ENCODE measurements at places on chromosomes 13 and 19.

DNA sequence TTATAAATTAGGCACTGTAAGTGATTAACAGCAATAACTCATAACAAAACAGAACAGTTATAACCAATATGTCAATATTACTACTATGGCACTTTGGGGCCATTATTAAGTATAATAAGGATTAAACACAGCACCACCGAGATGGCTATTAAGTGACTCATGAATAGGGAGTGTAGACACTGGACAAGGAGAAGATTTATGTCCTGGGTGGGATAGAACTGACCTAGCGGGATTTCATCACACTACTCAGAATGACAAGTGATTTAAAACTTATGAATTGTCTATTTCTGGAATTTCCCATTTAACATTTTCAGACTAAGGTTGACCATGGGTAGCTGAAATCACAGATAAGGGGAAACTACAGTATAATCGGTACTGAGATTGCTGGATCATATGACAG lies 79.0 kb upstream of the SLC7A1 start:
- DNase-seq: no peak
- H3K27me3 ChIP-seq: no peaks in the 10 kb centered on the region
- peaks cover 8% of the 10 kb centered on the region for H3K4me1 ChIP-seq
- H3K27ac ChIP-seq: no peak overlapping the region
- no peak overlapping the region for H3K4me3 ChIP-seq
- H3K36me3 ChIP-seq: no peaks in the 10 kb centered on the region

DNA sequence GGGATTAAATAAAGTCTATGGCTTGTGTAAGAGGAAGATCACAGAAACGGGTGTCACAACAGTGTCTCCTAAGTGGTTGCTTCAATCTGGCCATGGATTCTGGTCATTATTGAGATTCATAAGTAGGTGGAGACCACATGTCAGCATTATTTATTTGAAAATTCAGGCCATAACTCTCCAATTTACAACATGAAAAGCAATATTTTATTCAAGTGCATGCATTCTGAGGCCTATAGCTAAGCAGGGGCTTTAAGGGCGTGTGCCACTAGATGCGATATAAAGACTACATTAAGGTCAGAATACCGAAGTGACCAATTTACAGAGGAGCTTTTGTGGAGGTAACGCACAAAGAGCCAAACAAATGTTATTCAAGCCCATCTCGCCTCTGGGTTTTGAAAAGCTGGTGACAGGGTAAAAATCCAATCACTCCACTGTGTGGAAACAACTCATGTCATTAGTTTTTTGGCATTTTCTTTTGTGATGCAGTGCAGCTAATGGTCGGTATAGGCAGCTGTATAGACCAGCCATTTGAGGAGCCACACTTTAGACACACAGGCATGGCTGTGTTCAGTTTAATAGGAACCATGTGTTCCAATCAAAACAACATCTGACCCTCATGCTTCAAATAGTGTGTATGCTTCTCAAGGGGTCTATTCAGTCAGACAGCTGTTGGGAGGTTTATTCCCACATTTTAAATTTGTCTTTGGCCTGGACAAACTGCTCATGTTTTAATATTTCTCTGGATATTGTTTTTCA lies 123.7 kb downstream of the KL start:
- peaks cover 20% of the 10 kb centered on the region for H3K4me1 ChIP-seq
- H3K36me3 ChIP-seq: no peaks in the 10 kb centered on the region
- no peaks in the 10 kb centered on the region for H3K27me3 ChIP-seq
- H3K4me3 ChIP-seq: no peak overlapping the region
- DNase-seq: no peak

DNA sequence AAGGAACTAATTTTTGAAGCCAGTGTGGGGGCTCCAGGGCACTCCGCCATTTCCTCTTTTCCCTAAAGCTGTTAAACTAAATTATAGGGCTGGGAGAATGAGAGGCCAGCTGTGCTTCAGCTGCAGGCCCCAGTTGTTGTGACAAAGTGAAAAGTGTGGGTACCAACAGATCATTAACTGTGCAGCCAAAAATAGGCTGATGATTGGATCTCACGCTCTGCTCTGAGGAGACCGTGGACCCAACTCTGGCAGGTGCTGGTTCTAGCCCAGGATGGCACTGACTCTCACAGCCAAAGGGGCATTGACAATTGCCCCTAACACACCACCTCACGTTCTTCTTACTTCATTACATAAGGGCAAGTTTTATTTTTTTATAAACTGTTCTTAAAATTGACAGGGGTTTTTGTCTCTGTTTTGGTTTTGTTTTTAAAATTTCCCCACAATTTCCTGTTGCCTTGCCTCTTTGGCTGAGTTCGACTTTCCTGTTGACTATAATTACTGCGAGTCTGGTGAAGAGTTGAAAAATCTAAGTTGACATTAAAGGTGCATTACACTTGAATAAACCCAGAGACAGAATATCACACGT lies 391.0 kb downstream of the FGF9 start:
- no peaks in the 10 kb centered on the region for H3K27me3 ChIP-seq
- H3K36me3 ChIP-seq: no peaks in the 10 kb centered on the region
- no peak overlapping the region for H3K4me3 ChIP-seq
- no peaks in the 10 kb centered on the region for H3K4me1 ChIP-seq
- H3K27ac ChIP-seq: no peak overlapping the region

DNA sequence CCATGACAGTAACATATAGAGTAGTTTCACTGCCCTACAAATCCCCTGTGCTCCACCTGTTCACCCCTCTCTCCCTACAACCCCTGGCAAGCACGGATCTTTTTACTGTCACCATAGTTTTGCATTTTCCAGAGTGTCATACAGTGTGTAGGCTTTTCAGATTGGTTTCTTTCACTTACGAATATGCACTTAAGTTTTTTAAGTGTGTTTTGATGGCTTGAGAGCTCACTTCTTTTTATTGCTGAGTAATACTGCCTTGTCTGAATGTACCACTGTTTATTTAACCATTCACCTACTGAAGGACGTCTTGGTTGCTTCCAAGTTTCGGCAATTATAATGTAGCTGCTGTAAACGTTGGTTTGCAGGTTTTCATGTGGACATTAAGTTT lies 175.1 kb downstream of the ITGBL1 start:
- peak overlapping the region; percentile 70 for H3K27ac ChIP-seq
- H3K4me3 ChIP-seq: peak overlapping the region; percentile 73
- no peaks in the 10 kb centered on the region for H3K36me3 ChIP-seq
- H3K27me3 ChIP-seq: no peaks in the 10 kb centered on the region
- peaks cover 16% of the 10 kb centered on the region for H3K4me1 ChIP-seq

DNA sequence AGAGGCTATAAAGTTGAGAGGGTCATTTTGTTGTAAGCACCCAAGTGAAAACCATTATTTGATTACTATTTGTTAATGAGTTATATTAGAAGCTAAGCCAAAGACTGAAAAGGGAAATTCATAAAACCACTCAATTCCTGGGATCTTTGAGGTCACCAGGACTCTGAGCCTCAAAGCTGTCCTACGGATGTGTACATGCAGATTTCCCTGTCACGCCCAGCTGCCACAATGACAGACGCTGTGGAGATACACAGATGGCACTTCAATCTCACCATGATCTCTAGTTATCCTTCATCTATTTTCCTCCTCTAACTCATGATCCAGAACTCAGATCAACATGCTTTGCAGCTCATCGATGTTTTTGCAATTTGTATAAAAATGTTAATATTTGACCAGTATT lies 403.5 kb upstream of the MIR17HG start:
- H3K4me1 ChIP-seq: no peaks in the 10 kb centered on the region
- H3K36me3 ChIP-seq: no peaks in the 10 kb centered on the region
- no peaks in the 10 kb centered on the region for H3K27me3 ChIP-seq
- no peak overlapping the region for H3K27ac ChIP-seq
- no peak for DNase-seq

All from thoracic aorta (tissue), 2 donors.